Renal cortex interstitium (tissue), 15 donors: ENCODE measurements at places on chromosomes 6 and 20.

- peak; percentile 67 for DNase-seq
Measured at GRCh38 chr20:653110-653589, at the start of gene SRXN1. Gene SRXN1 (minus strand): TSS chr20:653200. CDS start chr20:653185, 15 bp downstream.

DNA sequence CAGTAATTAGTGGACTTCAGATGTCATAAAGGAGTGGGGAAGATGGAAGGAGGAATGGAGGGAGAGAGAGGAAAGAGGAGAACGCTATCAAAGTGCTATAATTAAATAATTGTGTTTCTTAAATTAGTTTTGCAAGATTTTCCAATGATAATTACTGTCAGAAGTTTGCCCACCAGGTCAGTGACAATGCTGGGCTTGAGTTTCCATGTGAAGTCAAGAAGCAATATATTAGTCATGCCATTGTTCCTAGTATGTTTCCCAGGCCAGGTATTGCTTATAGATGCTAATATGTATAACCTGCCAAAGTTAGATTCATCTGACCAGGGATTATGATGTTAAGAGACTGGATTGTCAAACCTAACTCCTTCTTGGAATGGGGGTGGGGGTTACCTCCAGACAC lies 131.9 kb downstream of the GJA10 start:
- no peak for DNase-seq

DNA sequence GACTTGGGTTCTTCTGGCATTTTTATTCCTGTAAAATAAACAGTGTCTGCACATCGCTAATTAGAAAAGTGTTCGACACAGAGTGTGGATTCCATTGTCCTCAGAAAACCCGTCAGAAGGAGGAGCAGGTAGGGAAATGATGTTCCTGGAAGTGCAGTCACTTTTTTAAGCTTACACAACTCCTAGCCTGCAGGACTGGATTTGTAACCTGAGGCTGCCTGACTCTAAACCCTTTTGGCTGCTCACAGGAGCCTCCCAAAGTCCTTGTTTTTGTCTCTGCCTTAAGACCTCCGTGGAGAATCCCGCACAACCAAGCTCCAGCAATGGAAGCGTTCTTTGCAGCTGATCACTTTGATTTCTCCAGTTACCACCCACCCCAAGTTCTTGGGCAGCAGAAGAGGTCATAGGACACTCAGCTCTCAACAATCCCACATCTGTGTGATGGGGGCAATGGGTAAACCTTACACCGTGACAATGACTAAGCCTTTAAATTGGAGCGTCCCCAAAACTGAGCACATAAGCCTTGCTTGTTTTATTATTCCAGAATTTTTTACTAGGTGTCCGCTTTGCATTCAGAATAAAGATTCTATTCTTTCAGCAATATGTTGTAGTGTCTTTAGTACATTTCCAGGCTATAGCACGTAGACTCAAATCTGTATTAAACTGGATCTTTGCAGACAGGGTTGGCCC lies 227.9 kb downstream of the TBXT start:
- no peak for DNase-seq

- no peak for DNase-seq
Measured at GRCh38 chr20:6506906-6507305, 260.6 kb upstream of the BMP2 start.

GRCh38 chr20:14824996-14825395 lies 487.6 kb upstream of the FLRT3 start:
- no peak for DNase-seq

GRCh38 chr6:108869876-108870275 lies 21.7 kb downstream of the ARMC2 start:
- DNase-seq = no peak

GRCh38 chr6:89351671-89352277 lies 748 bp downstream of the UBE2J1 start:
- no peak for DNase-seq

GRCh38 chr6:42441697-42442081 lies 10.0 kb downstream of the TRERF1 start:
- DNase-seq = no peak

DNA sequence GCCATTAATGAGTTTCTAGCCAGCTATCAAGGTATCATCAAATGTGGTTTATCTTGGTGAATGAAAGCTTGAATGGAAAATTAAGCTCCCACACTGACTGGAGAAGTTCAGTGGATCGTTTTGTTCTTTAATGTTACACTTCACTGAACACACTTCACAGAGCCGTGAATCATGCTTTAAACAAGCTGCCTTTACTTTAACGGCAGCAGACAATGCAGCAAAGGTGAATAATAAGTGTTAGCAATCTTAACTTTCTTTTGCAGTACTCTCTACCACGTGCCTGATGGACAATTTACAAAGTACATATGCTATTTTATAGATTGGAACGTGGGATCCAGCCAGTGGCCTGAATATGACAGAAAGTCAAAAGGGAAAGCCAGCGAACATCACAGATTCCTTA lies 424.5 kb downstream of the GRIK2 start:
- DNase-seq = peak; percentile 7

GRCh38 chr6:16519265-16520242 lies 241.7 kb downstream of the ATXN1 start:
- no peak for DNase-seq

DNA sequence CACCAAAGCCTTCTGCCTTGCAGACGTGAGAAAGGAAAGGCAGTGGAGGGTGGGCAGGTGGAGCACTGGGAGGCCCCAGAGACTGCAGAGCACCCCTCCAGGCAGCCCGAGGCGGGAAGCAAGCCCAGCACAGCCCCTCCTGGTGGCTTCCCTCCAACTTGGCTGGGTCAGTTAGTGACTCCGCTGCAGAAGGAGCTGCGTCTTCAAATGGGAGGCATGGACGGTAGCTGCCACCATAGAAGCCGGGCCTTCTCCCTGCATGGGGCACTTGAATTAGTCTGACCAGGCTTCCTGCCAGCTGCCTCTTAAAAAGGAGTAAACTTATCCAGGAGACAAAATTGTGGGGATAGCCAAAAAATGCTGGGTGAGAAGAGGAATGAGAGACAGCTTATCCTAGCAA lies 88.0 kb upstream of the RPS6KA2 start:
- DNase-seq = no peak

- DNase-seq = no peak
Measured at GRCh38 chr6:155347800-155348199, 33.5 kb upstream of the TFB1M start.

DNA sequence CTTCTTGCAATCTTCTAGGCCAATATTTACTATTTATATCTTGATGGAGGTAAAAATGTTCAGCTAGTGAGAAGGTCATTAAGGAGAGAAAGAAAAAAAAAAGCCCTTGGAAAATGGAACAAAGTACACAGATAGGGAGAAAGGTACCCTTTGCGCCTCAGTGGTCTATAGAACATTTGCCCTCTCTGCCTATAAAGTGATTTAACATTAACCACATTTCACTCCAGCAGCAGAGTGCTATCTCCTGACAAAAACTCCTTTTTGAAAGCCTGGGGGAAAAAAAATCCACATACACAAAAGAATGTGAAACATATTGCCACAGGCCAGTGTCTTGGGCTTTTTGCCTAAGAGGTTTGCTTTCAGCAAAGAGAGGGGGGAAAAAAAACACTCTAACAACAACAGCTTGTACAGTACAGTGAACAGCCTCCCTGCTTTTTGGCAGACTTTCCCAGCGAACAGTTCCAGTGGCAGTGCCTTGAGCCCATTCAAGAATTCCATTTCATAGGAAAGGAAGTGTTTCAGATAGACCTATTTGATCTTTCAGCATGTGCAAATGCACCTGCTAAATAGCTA lies 695 bp downstream of the ARHGAP18 start:
- peak; percentile 33 for DNase-seq

GRCh38 chr6:157486572-157486971 lies 105.6 kb downstream of the ZDHHC14 start:
- DNase-seq = no peak

- DNase-seq = no peak
Measured at GRCh38 chr20:58888521-58889333, 36.2 kb downstream of the GNAS start.

- no peak for DNase-seq
Measured at GRCh38 chr6:126530775-126531174, 190.9 kb downstream of the CENPW start.

GRCh38 chr6:105270511-105270910 lies 90.7 kb upstream of the POPDC3 start:
- no peak for DNase-seq

GRCh38 chr6:82040405-82041221 lies 206.9 kb downstream of the IBTK start:
- peak; percentile 32 for DNase-seq

GRCh38 chr6:31680226-31681134 lies at the start of gene LY6G5C:
Gene LY6G5C (minus strand): TSS chr6:31681067. CDS start chr6:31680373, 694 bp downstream.
- DNase-seq = peak; percentile 83

DNA sequence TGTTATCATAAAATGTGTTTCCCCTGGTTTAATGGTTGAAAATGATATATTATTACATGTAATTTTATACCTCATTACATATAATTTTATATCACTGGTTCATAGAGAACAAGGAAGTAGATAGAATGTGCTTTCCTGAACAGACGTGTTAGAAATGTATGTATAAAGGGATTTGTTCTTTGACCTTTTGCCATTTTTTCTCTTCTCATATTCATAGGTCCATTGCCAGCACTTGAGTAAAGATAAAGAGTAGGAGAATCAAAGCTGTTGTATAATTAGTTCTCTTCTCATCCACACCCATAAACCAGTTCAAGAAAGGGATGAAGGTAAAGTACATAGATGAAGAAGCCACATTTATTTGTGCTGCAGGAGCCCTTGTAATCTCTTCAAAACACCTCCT lies 46.7 kb downstream of the RNF217 start:
- DNase-seq = no peak

DNA sequence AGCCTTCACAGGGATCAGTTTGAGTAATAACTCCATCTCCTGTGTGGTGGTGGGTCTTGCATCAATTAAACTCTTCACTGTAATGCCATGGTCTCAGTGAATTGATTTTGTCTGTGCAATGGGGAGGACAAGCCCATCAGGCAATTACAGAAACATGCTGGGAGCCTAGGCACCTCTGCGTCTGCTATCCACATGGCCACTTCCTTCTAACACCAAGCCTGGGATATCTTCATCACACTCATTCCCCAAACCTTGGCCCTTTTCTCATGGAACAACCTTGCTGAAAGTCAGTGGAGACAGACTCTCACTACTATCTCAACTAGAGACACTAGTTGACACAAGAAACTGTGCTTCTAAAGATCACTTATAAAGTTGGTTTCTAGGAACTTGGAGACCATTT lies 210.1 kb upstream of the SHLD1 start:
- DNase-seq = no peak

DNA sequence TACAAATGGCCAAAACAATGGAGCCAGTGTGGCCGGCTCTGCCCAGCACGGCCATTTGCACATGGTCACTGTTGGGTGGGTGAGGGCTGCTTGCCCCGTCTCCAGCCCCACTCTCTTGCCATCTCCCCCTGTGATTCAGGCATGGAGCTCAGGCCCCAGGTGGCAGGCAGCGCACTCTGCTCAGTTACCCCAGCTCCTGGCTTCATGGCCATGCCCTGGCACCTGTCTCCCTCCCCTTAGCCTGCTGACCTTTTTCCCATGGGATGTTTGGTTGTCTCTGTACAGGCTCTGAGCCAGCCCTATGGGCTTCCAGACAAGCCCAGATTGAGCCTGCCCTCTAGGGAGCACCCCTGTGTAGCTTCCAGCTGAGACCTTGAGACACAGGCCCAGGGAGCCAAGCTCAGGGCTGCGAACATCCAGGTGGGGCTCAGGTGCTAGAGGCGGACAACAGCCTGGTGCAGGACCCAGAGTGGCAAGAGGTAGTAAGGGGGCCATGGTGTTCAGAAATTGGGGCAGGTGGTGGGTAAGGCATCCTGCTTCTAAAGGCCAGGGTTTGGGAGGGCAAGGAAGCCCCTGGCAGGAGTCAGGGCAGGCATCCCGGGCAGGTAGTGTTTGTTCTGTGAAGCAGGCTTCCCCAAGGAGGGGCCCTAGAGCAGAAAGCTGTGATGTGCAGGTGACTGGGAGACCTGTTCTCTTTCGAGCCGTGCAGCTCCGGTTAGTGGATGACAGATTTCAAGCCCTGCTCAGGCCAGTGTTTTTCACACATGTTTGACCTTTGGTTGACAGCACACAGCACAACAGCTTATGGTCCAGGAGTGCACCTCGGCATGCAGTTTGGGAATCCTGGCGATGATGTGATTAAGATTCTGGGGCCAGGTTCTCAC lies 17.7 kb downstream of the SYNJ2 start:
- no peak for DNase-seq

GRCh38 chr6:100370265-100370664 lies 94.5 kb downstream of the SIM1 start:
- DNase-seq = no peak

GRCh38 chr6:131116755-131117360 lies 18.4 kb upstream of the AKAP7 start:
- DNase-seq = no peak

GRCh38 chr20:45337367-45338120 lies 10.7 kb downstream of the SDC4 start:
- no peak for DNase-seq

GRCh38 chr6:14021449-14021848 lies 96.1 kb upstream of the CD83 start:
- DNase-seq = no peak

DNA sequence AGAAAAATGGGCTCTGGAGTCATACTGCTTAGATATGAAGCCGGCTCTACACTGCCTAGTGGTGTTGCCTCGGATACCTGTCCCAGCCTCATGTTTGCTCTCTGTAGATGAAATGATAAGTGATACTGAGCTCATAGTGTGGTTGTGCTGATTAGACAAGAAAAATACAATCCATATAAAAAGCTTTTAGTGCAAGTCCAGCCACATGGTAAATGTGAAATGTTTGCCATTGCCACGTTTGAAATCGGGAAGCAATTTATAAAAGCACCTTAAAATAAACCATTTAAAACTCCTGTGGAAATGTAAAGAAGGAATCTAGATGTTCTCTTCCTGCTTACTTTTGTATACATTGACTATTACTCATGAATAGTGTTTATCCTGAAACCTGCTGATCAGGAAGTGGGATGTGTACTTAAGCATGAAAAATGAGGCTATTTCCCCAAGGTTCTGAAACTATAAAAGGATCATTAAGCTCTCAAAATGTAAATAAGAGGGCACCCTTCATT lies 13.1 kb upstream of the PBOV1 start:
- DNase-seq = no peak

GRCh38 chr20:63328026-63328700 lies 33.0 kb downstream of the CHRNA4 start:
- no peak for DNase-seq

- DNase-seq = no peak
Measured at GRCh38 chr6:10791673-10792072, 44.1 kb downstream of the TMEM14B start.

DNA sequence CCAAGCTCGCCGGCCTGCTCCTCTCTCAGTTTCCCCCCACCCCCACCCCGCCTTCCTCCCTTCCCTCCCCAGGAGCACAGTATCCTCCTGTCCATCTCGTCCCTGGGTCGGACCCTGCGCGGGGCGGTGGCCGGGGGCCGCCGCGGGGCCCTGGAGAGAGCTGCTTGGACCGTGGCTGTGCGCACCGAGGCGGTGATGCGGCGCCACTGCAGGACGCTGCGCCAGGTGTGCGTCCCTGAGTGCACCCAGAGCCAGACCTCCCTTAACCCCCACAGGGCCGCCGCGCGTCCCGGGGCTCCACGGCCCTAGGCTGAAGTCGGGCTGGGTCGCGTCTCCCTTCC lies 2.2 kb downstream of the C20orf204 start:
- DNase-seq = no peak
